Activated CD4-positive, alpha-beta T cell treated with anti-CD3 and anti-CD28 coated beads, Interleukin-2, amount 10 ng/mL, durations not matched to agents 24 days and 14 days (primary cell): ENCODE measurements at places on chromosomes 7 and 10. TPM values are rescaled to one million over a fixed set of nuclear protein-coding genes. Genes with fewer than 3 reads are reported as not detected.

The FZD1 gene
- 0.79 and 0.92 TPM in 2 replicates for total RNA-seq

The PUS7 gene
- total RNA-seq: 51.9 and 54.5 TPM in 2 replicates

- no peaks in the 10 kb centered on the region for H3K36me3 ChIP-seq
- DNase-seq: no peak
- no peak overlapping the region for H3K4me3 ChIP-seq
- peaks cover 5% of the 10 kb centered on the region for H3K27me3 ChIP-seq
Measured at GRCh38 chr10:132377326-132377725, 19.7 kb upstream of the PWWP2B start.

GRCh38 chr7:122412441-122412840 lies 107.9 kb upstream of the FEZF1 start:
- H3K27me3 ChIP-seq: no peaks in the 10 kb centered on the region
- no peak overlapping the region for H3K27ac ChIP-seq
- no peak for DNase-seq
- H3K36me3 ChIP-seq: no peaks in the 10 kb centered on the region
- H3K4me1 ChIP-seq: no peaks in the 10 kb centered on the region
- no peak overlapping the region for H3K4me3 ChIP-seq

GRCh38 chr7:91373111-91373800 lies 109.0 kb downstream of the FZD1 start:
- H3K4me3 ChIP-seq: no peak overlapping the region
- no peak for DNase-seq
- no peaks in the 10 kb centered on the region for H3K27me3 ChIP-seq
- no peaks in the 10 kb centered on the region for H3K4me1 ChIP-seq
